ENCODE measurements at places on chromosomes 3 and 15. TPM values are rescaled to one million over a fixed set of nuclear protein-coding genes. Genes with fewer than 3 reads are reported as not detected.

LEKR1 gene
- total RNA-seq = 5.8 TPM

TNFSF10 gene
- 168 TPM for total RNA-seq

C3orf22 gene
- total RNA-seq = not detected

RLBP1 gene
- total RNA-seq = not detected

FGD5 gene
- 85.0 TPM for total RNA-seq

GOLGA6L10 gene
- 0.41 TPM for total RNA-seq

GABRR3 gene
- total RNA-seq = not detected

PLIN1 gene
- 1.3 TPM for total RNA-seq

KNG1 gene
- not detected for total RNA-seq

CYP1A2 gene
- not detected for total RNA-seq

INKA1 gene
- total RNA-seq = 5.3 TPM

DPPA2 gene
- not detected for total RNA-seq

ST8SIA2 gene
- total RNA-seq = not detected

CLK3 gene
- total RNA-seq = 75.5 TPM

SH2D7 gene
- total RNA-seq = not detected

MAP2K5 gene
- total RNA-seq = 25.5 TPM

RBMS3 gene
- total RNA-seq = 58.5 TPM

KNL1 gene
- total RNA-seq = 1.5 TPM

PLCH1 gene
- 14.0 TPM for total RNA-seq

TF gene
- total RNA-seq = 2.8 TPM

HMCES gene
- total RNA-seq = 28.1 TPM

NOX5 gene
- total RNA-seq = not detected

CAND2 gene
- total RNA-seq = 6.4 TPM

RBPMS2 gene
- 4.0 TPM for total RNA-seq

Data from lower lobe of right lung (tissue), 2 donors.